ELR (cell line): ENCODE measurements at places on chromosomes 16 and 17.

- DNase-seq = no peak
Observed at GRCh38 chr16:84949772-84950436, 61.4 kb downstream of the ZDHHC7 start.

DNA sequence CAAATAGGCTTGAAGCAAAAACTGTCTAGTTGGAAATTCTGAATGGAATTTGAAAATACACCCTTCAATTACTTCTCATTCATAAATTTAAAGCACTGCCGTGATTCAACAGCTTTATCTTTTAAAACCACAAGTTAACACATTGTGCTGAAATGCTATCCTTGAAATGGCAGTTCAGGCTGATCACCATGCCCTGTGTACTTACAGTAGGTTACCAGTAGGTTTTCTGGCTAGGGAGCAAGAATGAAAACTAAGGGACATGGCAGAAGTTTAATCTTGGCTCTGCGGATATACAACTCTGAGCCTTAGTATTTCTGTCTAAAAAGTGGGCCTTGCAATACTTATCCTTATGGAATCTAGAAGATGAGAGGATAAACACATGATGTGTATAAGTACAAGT is 28.0 kb downstream of the NXPH3 start:
- DNase-seq = peak; percentile 15

- DNase-seq = no peak
Observed at GRCh38 chr17:72123530-72124437, 3.0 kb downstream of the SOX9 start.

GRCh38 chr17:35743626-35744328 is 9.3 kb downstream of the GAS2L2 start:
- peak; percentile 50 for DNase-seq

DNA sequence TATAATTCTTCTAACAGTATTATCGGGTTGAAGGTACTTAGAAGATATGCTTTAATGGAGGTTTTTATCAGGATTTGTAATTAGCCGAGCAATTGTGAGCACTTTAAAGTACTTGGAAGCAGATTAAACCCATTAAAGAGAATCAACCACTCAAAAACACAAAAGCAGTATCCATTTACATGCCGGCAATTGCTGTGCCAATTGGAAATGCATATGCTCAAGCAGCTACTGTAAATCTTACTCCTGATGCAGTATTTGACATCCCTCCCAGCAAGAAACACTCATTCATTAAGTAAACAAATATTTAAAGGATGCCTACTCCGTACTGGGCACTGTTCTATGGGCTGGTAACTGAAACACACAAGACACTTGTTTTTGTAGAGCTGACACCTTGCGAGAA is 11.4 kb upstream of the CCL1 start:
- no peak for DNase-seq

GRCh38 chr17:74480290-74480689 is 13.9 kb downstream of the CD300A start:
- DNase-seq = no peak

GRCh38 chr16:3670711-3671110 is 16.2 kb downstream of the DNASE1 start:
- DNase-seq = no peak

- peak; percentile 74 for DNase-seq
Observed at GRCh38 chr17:48024149-48025039, 13.2 kb downstream of the COPZ2 start.

DNA sequence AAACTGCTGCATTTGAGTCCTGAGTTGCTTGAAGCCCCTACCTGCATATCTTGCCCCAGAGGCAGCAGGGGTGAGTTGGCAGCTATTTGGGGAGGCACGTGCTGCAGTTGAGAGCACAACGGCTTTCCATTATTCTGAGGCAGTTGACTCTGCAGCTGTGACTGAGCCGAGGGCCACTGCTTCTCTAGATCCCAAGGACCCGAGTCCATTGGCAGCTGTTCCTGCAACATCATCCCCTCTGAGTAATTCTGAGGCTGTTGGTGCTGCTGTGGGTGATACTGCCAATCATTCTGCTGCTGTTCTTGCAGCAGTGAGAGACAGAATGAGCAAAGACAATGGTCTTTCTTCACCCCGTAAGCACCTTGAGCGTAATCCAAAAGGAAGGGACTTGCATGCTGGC is 12.7 kb downstream of the TERF2IP start:
- no peak for DNase-seq

GRCh38 chr16:56824331-56824730 is 40.7 kb upstream of the SLC12A3 start:
- peak; percentile 41 for DNase-seq

- DNase-seq = no peak
Observed at GRCh38 chr16:26688699-26689098, 378.0 kb upstream of the C16orf82 start.

DNA sequence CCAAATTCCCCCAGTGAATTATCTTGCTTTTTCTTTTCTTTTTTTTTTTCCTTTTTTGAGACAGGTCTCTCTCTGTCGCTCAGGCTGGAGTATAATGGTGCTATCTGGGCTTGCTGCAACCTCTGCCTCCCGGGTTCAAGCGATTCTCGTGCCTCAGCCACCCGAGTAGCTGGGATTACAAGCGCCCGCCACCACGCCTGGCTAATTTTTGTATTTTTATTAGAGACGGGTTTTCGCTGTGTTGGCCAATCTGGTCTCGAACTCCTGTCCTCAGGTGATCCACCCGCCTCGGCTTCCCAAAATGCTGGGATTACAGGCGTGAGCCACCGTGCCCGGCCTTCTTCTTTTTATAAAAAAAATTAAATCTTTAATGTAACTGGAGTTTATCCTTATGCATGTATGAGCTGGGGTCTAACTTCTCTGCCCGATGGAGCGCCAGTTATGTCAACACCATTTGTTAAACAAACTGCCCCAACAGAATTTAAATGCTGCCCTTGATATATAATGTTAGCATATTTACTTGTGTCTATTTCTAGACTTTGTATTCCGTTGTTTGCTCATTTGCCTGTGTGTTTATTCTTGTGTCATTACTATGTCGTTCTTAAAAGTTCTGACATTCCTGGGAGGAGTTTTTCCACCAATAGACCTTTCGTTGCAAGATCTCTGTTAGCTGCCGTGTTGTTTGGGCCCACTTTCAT is 535 bp upstream of the AURKB start:
- DNase-seq = peak; percentile 44

DNA sequence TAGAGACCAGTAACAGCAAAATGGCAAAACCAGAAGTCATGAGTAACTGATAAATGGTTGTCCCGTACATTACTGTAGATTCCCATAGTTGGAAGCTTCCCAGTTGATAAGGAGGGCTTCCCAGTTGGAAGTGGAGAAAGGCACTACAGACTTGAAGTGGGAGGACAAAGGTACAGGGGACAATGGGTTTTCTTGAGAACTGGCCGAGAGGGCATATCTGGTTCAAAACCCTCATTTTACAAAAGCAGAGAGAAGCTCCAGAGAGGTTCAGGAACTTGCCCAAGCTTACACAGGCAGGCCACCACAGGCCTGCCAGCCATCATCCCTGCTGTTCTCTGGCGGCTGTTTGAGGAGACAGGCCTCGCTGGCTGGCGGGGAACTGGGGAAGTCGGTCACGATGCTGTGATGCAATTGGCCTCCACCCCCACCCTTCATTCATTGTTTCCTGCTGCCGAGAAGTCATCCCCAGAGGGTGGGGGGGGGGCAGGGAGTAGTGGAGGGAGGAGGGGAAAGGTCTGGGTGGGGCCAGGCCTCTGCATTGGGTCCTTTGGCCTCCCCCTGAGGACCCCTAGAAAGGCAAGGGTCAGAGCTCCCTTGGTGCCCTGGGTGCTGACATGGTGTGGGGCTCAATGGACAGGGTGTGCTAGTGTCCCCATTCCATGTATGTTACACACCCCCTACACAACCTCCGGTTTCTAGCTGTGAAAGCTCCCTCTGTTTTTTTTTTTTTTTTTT is 3.0 kb downstream of the UBALD2 start:
- peak; percentile 66 for DNase-seq

- no peak for DNase-seq
Observed at GRCh38 chr17:10814075-10814474, 10.2 kb upstream of the TMEM238L start.
